Muscle of arm (tissue), 14 donors: ENCODE measurements at places on chromosomes 4 and X.
A peak's percentile ranks its signal among the peaks of the same experiment; 100 is the strongest.

GRCh38 chr4:24700118-24700517, 95.3 kb upstream of the SOD3 start:
- no peak for DNase-seq

DNA sequence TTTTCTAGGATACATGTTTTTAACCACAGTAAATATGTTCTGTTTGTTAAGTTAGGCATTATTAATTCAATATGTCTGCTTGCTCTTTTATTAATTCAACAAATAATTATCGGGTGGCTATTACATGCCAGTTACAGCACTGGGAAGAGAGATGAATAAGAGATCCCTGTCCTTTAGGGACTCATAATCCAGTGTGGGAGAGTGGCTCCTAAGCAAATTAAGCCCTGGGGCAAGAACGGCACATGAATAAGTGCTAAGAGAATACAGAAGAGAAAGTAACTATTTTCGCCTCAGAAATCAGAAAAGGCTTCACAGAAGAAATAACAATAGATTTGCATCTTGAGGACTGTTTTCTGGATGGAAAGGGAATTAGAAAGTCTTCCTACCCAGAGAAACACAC, 236.7 kb downstream of the NR3C2 start:
- DNase-seq, result no peak

DNA sequence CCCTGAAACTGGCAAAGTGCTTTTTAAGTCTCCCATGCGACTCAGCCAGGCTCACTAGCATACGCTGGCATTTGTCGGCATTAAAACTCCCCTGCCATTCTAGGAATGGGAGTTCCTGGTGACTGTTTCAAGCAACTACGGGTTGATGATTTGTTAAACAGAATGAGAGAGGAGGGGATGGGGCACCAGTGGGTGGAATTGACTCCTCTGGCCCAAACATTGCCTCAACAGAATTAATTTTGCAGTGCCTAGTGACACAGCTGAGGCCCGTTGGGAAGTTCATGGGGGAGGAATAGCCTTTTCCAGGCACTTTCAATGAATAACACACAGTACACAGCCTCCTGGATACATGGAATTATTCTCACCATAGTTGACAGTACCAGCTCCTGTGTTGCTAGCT, 30.1 kb downstream of the NEUROG2 start:
- no peak for DNase-seq

- DNase-seq, result no peak
Observed at GRCh38 chr4:120445186-120445585, 378.5 kb upstream of the MAD2L1 start.

DNA sequence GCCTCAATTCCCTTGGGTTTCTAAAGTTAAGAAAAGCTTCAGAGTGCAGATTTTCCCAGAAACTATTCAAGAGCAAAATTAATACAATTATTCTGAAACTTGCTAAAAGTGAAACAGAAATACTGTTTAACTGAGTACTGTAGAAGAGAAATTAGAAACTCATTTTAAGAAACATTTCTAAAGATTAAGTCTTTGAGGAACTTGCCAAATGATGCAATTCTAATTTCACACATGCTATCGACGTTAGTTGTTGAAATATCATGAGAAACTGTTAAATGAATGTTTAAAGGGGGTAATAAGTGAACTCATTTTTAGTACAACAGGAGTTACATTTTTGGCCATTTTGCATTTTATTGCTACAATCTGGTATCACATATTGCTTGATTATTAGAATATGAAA, 125.3 kb upstream of the MAOA start:
- DNase-seq, result no peak

- no peak for DNase-seq
Observed at GRCh38 chr4:126898815-126899214, 733.9 kb upstream of the INTU start.

DNA sequence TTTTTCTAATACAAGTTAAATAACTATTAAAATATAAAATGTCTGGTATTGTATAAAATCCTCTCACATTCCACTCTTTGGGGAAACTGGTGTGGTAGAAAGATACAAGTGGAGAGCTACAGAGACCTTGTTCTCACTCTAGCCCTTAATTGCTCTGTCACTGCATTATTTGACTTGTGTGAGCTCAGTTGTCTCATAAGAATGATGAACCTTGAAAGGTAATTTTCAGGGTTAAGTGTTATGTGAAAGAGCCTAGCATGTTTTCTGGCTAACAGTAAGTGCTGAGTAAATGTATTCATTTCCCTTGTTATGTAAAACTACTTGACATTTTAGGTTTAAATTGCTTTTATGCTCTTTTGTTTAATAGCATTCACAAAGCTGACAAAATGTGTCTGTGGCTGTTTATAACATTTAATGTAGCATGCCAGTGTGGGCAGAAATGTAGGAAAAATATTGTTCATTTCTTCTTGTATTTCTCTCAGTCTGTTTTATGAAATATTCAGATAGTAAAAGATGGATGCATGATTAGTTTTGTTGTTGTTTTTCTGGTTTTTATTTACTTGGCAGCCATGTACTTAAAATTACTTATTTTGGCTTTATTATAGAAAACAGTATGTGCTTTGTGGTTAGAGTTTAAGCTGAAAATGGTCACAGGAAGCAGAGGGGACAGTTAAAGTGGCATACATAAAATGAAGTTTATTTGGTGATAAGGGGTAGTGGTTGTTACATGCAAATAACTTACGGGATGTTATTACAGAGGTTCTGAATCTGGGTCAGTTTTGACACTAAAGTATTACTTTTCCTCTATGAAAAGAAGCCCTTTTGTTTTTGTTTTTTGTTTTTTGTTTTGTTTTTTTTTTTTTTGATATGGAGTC, 29.2 kb downstream of the SLAIN2 start:
- no peak for DNase-seq

DNA sequence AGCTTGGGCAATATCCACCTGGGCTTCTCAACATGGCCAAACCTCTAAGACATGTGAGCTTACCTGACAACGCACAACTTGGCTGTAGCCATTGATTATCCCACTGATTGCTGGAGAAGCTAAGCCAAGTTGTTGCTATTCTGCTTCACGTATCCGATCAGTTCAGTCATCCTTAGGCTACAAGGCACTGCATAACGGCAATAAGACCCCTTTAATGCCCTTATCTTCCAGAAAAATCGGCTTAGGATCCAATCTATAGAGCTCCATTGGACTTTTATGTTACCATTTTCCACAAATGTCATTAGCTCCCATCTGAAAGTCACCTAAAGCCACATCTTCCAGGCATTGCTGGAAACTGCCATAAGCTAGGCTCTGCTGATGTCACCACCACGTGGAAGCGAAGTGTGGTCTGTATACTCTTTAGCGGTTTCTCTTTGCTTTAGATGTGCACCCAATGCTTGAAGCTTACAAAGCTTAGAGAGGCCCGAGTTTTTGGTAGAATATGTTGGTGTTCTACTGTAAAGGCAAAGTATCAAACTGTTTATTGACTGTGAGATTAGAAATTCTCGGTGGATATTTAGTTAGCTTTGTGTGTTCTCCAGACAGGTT, 163.1 kb downstream of the CPE start:
- no peak for DNase-seq

- DNase-seq, result no peak
Observed at GRCh38 chrX:74251006-74251930, 52.7 kb upstream of the ZCCHC13 start.

- DNase-seq, result no peak
Observed at GRCh38 chrX:40207626-40208025, 109.9 kb upstream of the BCOR start.

GRCh38 chr4:123599061-123599919, 202.7 kb downstream of the SPRY1 start:
- DNase-seq, result no peak

- no peak for DNase-seq
Observed at GRCh38 chr4:83305187-83305586, 20.6 kb upstream of the COQ2 start.

- DNase-seq, result no peak
Observed at GRCh38 chrX:102934624-102935023, 2.4 kb upstream of the RAB40AL start.

GRCh38 chrX:13123247-13123856, 78.9 kb upstream of the FAM9C start:
- DNase-seq, result no peak

DNA sequence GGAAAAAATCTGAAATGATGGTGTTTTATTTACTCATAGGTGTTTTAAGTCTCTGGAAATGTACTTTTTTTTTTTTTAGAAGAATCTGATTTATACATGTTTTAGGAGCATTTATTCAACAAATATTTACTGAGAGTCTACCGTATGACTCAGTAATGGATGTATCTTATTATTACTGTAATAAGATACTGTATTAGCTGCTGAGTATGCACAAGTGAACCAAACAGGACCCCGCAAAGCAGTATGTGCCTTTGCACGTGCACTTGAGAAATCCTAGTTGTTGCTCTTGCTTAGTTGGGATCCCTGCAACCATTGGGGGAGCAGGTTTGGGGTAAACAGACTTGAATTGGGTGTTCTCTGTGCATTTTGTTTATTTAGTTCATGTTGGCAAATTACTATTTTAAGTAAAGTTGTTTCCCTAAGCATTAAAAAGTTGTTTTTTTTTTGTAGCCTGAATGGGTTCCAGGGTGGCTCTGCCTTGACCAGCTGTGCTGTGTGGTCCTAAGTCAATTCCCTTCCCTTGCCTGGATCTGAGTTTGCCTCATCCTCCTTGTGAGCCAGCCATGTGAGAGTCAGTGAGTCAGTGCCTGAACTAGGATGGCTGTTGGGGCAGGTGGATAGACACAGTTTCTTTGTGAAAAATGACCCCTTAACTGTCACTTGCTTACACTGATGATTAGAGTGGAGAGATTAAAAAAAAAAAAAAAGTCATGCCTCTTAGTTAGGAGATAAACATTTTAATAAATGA, 27.7 kb downstream of the DCUN1D4 start:
- DNase-seq, result no peak

- DNase-seq, result peak; percentile 9
Observed at GRCh38 chr4:92304606-92305005, 840 bp downstream of the GRID2 start.

- no peak for DNase-seq
Observed at GRCh38 chr4:3852711-3853110, 86.5 kb downstream of the ADRA2C start.

GRCh38 chr4:106583567-106583966, 215.0 kb upstream of the GIMD1 start:
- no peak for DNase-seq

DNA sequence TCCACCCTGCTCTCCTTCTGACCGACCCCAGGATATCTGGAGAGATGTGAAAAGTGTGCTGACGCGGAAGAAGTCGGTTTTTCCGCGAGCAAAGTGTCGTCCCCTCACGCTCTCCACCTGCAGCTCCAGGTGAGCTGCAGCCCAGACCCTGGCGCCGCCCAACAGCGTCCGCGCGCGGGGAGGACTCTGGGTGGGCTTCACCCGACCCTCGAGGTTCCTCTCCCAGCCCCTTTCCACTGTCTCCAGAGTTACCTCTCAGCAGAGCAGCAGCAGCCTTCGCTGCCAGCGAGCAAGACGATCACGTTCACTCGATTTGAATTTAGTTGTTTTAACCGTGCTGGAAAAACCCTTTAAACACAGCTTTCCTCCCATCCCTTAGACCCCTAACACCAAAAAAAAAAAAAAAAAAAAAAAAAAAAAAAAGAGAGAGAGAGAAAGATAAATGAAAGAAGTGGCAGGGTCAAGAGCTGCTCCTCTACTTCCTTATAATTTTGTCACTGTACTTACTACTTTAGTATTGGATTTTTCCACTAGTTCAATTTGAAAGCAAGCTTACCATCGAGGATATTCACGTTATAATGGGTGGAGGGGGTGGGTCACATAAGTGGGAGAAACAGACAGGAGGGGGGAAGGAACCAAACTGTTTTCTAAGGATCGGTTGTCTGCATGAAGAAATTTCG, 758 bp upstream of the NR3C2 start:
- DNase-seq, result no peak

DNA sequence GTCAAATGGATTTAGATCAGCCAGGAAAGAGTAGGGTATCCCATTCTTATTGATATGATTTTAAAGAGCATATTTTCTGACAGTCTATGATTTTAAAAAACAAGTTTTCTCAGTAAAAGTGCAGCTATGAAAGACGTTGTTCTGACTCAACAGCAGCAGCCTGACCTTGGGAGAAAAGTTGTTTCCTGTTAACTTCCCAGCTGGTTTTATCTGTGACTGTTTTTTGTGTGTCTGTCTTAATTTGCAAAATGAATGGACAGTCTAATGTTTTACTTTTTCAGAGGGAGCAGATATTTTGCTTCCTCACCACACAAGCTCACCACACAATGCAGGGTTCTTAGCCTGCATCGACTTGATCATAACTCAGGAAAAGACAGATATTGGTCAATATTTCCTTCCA, 764 bp upstream of the MTHFD2L start:
- DNase-seq, result no peak

DNA sequence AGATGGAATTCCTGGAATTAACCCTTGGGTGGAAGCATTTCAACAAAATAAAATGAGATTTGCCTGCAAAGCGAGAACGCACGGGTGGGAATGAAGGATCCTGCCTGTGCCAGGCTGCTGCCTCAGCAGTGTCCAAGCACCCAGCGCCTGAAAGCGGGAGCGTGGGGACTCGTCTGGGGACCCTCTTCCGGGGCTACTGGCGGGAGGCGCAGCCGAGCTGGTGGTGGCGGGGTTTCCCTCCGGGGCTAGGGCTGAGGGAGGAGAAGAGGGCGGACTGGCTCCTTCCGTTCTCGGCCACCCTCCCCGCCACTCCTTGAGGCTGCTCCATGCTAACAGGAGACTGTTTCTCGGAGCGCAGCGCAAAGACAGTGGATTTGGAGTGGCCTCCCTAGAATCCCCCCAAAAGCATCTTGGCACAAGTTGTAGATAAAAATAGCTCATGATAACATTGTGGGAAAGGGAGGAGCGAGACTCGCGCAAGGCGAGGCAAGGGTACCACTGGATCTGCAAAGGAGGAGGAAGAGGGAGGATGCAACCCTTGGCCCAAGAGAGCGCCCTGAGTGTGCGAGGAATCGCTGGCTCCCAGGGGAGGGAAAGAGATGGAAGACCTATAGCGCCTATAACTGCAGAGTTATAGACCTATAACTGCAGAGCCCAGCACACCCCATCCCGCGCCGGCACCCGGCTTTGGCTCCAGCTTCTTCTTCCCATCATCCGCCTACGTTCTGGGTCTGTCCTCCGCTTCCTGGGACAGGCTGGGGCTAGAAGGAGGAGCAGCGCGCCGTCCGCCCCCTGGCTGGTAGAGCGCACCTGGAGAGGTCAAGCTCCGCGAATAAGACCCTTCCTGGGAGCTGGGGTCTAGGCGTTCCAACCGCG, 1.3 kb downstream of the HS3ST1 start:
- DNase-seq, result no peak

DNA sequence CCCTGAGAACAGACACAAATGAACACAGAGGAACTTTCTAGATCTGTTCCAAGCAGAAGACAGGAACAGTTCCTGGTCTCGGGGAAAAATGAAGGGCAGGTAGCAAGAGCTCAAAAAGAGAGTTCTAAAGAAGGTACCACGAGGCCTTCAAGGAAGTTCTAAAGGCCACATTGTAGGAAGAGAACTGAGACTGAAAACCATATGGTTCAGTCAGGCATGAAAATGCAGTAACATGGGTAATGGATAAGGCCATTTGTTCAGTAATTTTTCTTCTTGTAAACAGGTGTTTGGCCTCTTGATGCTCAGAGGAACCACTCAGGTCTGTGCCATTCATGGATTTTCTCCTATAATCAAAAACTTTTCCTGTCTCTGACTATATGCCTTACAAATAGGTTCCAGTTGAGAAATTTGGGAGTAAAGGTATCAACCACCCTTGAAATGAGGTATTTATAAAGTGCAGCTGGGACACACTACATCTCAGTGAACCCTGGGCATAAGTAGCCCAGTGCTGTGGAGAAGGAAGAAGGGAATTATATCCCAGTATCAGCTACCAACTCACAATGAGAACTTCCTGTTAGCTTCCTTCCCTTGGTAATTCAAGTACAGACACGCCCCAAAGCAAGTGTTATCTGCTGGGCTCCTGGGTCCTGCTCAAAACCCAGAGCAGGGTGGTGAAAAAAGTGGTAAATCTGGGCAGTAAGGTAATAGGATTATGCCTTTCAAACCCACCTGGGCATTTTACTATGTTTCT, 277.9 kb downstream of the KLHL13 start:
- DNase-seq, result no peak
